NCI-H2081 treated with DMSO at 0.1 percent for 48 hours (cell line): ENCODE measurements at places on chromosomes 16 and 17.

- no peak for DNase-seq
Observed at GRCh38 chr16:66206363-66206762, 160.1 kb upstream of the CDH5 start.

- no peak for DNase-seq
Observed at GRCh38 chr16:86681031-86681756, 102.8 kb downstream of the FOXL1 start.

GRCh38 chr17:41334385-41335305, 16.0 kb downstream of the KRT33A start:
- no peak for DNase-seq

DNA sequence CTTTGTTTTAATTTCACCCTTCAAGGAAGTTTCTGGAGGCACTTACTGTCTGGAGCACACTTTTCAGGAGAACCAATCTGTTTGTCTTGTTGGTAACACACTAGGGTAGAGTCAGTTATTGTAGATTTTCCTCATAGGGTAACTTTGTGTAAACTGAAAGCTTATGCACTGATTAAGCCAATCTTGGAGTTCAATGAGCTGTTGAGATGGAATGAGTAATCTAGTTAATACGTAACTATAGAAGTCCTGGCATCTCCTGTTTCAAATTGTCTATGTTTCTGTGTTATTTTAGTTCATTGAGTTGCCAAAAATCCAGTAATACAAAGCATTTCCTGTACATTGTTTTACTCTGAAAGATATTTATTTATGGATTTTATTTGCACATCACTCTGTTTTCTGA, 111.6 kb upstream of the HAS3 start:
- no peak for DNase-seq

GRCh38 chr17:80461528-80462160, 14.8 kb downstream of the NPTX1 start:
- DNase-seq: no peak

GRCh38 chr17:74493331-74493833, 26.9 kb downstream of the CD300A start:
- peak; percentile 12 for DNase-seq

GRCh38 chr17:80261159-80261894, 675 bp downstream of the RNF213 start:
- no peak for DNase-seq

- no peak for DNase-seq
Observed at GRCh38 chr16:51524555-51525373, 373.7 kb upstream of the SALL1 start.

- DNase-seq: no peak
Observed at GRCh38 chr16:64162613-64163375, 959.1 kb downstream of the CDH11 start.

- no peak for DNase-seq
Observed at GRCh38 chr16:85291302-85292148, 179.3 kb upstream of the CIBAR2 start.

DNA sequence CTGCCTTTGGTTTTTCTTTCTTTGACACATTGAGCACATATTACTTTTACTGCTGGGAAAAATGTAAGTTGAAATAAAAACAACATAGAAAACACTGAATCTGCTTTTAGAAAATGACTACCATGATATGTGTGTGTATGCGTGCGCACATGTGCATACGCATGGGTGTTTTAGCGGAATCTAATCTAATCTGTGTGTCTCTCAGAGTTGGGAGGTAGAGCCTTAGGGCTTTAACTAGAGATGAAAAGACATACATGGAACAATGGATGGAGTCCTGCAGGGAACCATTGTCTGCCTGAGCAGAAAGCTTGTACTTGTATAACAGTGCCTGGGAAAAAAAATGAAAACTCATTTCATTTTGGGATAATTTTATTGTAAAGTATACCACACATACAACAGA, 12.4 kb downstream of the SLFN5 start:
- DNase-seq: no peak

DNA sequence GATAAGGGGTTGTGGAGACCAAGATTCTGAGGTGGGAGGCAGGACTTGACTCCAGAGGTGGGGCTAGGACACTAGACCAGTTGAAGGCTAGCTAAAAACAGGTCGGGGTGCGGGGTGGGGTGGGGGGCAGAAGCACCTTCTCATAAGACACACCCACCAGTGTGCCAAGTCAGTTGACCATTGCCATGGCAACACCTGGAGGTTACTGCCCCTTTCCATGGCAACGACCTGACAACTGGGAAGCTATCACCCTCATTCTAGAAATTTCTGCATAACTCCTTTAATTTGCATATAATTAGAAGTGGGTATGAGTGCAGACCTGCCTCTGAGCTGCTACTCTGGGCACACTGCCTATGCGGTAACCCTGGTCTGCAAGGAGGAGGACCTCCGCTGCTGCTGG, 53.9 kb upstream of the ALOX12 start:
- DNase-seq: no peak
